ENCODE measurements at places on chromosomes 7 and 10.

DNA sequence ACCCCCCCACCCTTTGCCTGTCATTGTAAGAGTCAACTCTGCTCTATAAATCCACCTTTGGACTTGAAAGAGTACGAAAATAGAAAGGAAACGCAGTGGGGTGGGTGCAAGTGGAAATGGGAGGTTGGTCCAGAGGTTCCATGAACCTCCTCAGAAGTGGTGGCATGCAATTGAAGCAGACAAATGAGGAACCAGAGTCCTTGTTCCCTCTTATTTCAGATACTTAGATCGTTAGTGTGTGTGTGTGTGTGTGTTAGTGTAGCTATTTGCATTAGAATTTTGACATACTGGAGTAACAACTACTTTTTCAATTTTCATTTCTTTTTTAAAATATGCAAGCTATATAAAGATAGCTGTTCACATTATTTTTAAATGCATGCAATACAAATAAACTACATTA lies 18.1 kb upstream of the TFAM start:
- no peak for DNase-seq

DNA sequence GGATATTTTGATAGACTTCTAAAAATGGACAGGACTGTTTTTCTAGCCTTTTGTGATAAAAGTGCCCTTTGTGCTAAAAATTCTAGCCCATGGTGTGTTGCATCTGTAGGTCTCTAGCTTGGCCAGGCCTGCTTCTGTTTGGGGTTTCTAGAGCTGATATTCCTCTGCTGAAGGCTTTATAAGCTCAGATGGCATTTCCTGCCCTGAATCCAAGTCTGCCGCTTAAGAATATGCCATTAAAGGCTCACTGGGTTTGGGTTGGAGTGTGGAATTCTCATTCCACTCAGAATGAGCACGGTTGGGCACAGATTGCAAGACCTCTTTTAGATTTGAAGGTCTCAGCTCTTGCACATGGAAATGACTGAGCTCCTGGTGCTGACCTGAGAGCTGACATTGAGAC lies 49.4 kb upstream of the IGFBP3 start:
- no peak for DNase-seq

GRCh38 chr7:8594115-8594514 lies 160.7 kb downstream of the NXPH1 start:
- DNase-seq = no peak

- no peak for DNase-seq
Observed at GRCh38 chr7:117673367-117673766, 193.5 kb downstream of the CFTR start.

- no peak for DNase-seq
Observed at GRCh38 chr10:6396652-6397051, 183.4 kb downstream of the PRKCQ start.

GRCh38 chr7:117043108-117043825 lies 90.0 kb downstream of the ST7 start:
- DNase-seq = no peak

DNA sequence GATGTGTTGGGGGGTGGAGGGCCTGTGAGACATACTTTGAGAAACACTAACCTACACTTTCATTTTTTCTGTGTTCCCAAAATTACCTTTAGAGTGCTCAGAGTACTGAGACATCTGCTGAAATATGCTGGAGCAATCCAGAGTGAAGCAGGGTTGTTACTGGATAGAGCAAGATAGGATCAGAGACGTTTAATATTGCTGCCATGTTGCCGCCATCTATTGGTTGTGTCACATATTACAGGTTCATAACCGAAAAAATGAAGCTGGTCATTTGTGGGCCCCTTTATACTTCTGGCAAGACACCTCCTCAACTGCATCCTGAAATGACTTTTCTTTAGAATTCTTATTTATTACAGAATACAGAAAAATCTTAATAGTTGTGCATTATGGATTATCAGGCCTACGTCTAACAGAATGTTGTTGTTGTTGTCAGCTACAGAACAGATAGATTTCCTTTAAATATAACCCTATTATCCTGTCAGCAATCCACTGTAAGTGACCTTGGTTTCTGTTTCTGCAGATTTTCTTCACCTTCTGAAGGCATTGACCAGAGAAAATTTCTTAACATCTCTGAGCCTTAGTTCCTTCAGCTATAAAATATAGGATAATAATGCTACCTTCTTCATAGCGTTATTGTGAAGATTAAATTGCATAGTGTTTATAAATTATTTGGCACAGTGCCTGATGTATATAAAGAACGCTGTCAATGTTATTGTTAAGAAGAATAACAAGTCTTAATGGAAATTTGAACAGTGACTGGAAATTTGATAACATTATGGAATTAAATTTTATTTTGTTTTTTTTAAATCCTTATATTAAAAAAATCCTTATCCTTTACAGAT lies 16.2 kb upstream of the DLD start:
- DNase-seq = no peak

- no peak for DNase-seq
Observed at GRCh38 chr10:27746397-27747095, 927 bp upstream of the MKX start.

DNA sequence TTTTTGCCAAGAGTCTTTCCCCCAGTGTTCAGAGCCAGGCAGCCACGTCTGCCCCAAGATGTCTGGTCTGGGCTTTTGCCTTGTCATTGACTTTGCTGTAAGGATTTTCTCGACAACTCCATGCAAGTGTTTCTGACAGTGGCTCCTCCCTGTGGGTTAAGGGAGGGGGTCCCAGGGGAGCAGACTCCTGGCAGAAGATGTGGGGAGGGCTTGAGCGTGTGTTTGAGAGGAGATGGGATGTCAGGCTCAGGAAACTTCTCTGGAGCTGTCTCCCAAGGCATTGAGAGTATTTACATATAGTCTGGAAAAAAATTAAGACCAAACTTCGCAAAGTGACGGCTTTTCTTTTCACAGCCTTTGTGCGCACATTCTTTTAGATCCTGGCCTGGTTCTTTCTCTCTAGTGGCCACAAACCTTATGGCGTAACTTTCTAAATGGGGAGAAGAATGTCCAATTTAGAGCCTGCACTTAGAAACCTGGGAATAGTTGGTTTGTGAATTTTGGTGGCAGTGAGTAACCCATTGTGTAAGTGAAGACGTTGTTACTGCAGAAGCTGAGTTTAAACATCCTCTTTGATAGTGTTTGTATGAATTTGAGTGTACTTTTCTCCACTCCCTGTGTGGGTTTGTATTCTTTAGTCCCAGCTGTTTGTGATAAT lies 201.5 kb downstream of the LRMDA start:
- no peak for DNase-seq
